ENCODE measurements at places on chromosomes 11 and 22.
A peak's percentile ranks its signal among the peaks of the same experiment; 100 is the strongest.

DNA sequence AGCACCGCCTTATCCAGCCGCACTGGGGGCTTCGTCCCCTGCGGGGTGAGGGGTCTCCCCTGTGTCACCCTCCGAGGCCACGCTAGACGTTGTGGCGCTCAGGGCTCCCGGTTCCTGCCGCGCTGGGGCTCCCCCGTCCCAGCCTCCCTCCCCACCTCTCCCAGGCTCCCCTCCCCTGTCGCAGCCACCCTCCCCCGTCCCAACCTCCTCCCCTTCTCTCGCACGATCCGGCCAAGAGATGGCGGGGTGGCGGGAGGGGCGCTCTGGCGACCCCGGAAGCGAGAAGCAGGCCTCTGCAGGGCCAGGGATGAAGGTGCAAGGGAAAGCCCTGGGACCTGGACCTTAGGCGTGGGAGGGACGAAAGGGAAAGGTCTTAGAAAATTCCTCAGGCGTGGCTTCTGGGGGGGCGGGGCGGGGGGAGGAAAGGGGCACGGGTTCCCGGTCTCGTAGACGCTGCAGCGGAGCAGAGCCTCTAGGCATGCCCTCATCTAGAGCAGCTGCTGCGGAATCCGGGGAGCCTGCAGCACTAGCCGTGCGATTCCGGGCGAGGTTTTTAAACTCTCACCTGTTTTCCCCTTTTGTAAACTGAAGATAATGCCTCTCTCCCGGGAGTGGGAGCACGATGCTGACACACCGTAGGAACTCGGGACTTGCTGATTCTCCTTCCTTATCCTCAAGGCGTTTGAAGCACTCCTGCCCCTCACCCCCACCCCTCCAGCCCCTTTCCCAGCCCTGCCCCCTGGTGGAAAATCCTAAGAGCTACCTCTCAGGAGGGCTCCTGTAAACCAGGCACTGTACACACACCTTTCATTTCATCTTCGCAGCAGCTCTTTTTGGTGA, 14.4 kb downstream of the KCNJ5 start:
- DNase-seq, result peak; percentile 70

GRCh38 chr11:78349624-78350023, 68.0 kb downstream of the GAB2 start:
- no peak for DNase-seq

DNA sequence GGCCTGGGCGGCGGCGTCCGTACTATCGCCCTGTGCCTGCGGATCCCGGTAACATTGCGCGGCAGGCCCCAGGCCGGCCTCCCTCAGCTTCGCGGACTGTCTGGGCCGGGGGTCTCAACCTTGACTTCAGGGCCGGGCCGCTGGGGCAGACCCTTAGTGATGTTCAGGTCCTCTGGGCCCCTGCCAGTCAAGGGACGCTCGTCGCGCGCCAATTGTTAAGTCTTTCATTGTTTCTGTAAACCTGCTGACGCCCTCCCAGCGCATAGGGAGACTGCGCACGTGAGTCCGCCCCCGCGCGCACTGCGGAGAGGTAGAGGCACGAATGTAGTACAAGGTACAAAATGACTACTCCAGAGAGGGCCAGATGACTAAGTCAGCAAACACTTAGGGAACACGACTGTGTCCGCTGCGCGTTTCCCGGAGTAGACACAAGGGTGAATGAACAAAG, 451 bp upstream of the HDHD5 start:
- DNase-seq, result peak; percentile 48

- DNase-seq, result no peak
Observed at GRCh38 chr22:44289414-44290171, 23.2 kb downstream of the SHISAL1 start.

GRCh38 chr11:45165806-45166603, 19.6 kb downstream of the PRDM11 start:
- DNase-seq, result no peak

GRCh38 chr11:40100162-40100553, 1359.3 kb downstream of the LRRC4C start:
- DNase-seq, result no peak
